ENCODE measurements at places on chromosomes 11 and 22. TPM values are rescaled to one million over a fixed set of nuclear protein-coding genes. Genes with fewer than 3 reads are reported as not detected.

PPME1 gene
- total RNA-seq, result 35.8 TPM

TMEM151A gene
- 0.32 TPM for total RNA-seq

OR9G1 gene
- total RNA-seq, result not detected

RAB3IL1 gene
- 4.6 TPM for total RNA-seq

MPPED2 gene
- not detected for total RNA-seq

RIC3 gene
- total RNA-seq, result 1.4 TPM

GPR152 gene
- not detected for total RNA-seq

THAP7 gene
- total RNA-seq, result 28.0 TPM

ZNRF3 gene
- total RNA-seq, result 2.8 TPM

CAPN1 gene
- total RNA-seq, result 46.7 TPM

PLAAT2 gene
- total RNA-seq, result not detected

MLC1 gene
- not detected for total RNA-seq

OOSP4A gene
- not detected for total RNA-seq

GGTLC3 gene
- not detected for total RNA-seq

CCDC81 gene
- total RNA-seq, result 1.7 TPM

TECTA gene
- not detected for total RNA-seq

EMSY gene
- 9.0 TPM for total RNA-seq

CCDC188 gene
- not detected for total RNA-seq

CXCR5 gene
- not detected for total RNA-seq

MISFA gene
- total RNA-seq, result 1.1 TPM

HTR3B gene
- not detected for total RNA-seq

IL10RA gene
- total RNA-seq, result 0.35 TPM

NELL1 gene
- total RNA-seq, result not detected

TREH gene
- total RNA-seq, result not detected

DKK3 gene
- 0.74 TPM for total RNA-seq

CDC42EP1 gene
- 43.7 TPM for total RNA-seq

OR51B5 gene
- total RNA-seq, result 0.35 TPM

RPS6KA4 gene
- 15.1 TPM for total RNA-seq

GSTT2 gene
- not detected for total RNA-seq

OR4D10 gene
- total RNA-seq, result not detected

GSC2 gene
- total RNA-seq, result not detected

LMO1 gene
- 0.40 TPM for total RNA-seq

DBX1 gene
- not detected for total RNA-seq

POU2AF1 gene
- total RNA-seq, result not detected

CARNS1 gene
- total RNA-seq, result 0.12 TPM

GPHA2 gene
- total RNA-seq, result not detected

SLC22A25 gene
- total RNA-seq, result not detected
